ENCODE measurements at places on chromosomes 6 and 20.

GRCh38 chr6:13689511-13690256 lies 22.0 kb downstream of the RANBP9 start:
- ATAC-seq: no peak

- ATAC-seq: no peak
Measured at GRCh38 chr20:19714579-19714840, 43.5 kb upstream of the RIN2 start.

GRCh38 chr6:2737885-2738284 lies 12.8 kb downstream of the MYLK4 start:
- ATAC-seq: no peak

GRCh38 chr6:13573669-13574110 lies 711 bp upstream of the SIRT5 start:
- ATAC-seq: no peak

GRCh38 chr6:93447874-93448273 lies 28.5 kb upstream of the EPHA7 start:
- ATAC-seq: no peak

DNA sequence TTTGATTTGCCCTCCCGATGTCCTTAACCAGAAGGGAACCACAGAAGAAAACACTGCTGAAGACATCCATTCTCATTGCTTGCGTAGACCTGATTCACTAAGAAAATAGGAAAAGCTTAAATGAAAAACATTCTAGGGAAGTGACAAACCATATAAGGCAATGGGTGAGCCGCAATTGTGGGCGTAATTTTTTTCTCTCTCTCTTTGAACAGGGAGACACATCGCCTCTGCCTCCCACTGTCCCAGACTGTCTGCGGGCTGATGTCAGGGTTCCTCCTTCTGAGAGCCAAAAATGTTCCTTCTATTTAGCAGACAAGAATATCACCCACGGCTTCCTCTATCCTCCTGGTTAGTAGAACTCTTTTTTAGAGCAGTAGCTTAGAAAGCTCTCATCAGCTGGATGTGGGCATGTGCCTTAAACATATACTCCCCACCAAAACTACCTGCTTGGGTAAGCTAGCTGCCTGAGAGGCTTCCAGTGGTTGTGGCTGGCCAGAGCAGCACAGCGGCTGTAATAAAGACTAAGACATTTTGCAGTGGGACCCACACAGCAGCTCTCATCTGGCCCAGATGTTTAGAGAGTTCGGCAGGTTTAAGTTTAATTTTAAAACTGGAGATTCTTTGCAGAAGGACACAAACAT lies 22.7 kb upstream of the CTAGE9 start:
- ATAC-seq: no peak

DNA sequence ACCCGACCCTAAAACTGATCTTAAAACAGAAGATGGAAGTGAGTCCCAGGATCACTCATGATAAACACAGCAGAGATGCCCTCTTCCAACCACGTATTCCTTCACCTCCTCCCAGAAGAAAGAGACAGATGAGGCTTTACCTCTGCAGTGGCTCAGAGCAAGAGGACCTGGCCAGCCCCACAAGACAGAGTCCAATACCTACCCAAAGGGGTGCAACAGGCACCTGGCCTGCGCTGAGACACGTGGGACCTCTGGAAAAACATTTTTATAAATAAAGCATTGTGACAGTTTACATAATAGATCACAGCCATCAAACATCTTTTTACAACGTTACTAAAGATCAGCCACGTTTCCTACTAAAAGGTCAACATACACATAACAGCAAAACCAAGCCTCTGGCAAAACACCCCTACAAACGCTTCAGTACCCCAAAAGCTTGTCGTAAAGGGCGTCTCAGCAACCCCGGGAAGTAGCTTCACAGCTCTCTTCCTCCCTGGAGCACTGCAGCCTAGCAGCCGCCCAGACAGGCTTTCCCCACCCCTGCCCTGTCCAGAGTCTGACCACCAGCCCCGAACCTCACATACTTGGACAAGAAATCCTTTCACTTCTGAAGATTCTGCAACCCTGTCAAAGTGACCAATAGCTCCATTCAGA lies 2.9 kb downstream of the TAF4 start:
- no peak for ATAC-seq

DNA sequence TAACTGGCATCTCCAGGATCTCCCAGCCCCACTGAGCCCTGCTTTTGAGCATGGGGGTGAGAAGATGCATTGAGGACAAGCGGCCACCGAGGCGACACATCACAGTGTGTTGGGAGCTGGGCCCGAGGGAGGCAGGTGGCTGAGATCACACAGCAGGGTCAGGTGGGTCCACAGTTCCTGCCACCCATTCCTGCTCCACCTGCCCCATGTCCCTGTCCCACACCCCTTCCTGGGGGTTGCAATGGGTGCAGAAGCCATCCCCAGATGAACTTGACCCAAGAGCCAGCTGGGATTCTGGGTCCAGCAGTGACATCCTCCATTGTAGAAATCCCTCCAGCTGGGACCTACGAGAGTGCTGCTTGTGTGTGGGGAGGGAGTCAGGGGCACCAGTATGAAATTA lies 1.0 kb downstream of the TGM2 start:
- no peak for ATAC-seq

DNA sequence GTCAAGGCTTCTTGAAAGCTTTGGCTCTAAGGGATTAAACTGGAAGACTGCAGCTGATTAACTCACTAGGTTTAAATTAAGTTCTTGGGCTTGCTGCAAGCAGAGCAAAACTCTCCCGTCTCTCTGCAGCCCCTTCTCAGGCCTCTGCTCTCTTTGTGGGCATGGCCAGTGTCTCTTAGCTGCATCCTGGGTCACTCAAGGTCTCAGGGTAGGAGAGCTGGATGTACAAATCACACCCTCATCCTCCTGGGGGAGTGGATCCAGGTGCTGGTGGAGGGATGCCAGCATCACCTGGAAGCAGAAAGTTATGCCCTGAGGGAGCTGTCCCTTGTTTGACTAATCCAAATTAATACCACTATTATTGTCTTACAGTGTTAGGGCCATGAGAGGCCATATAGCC lies 35.8 kb downstream of the GCM1 start:
- no peak for ATAC-seq

GRCh38 chr6:109714166-109714565 lies 23.1 kb downstream of the FIG4 start:
- no peak for ATAC-seq

GRCh38 chr20:4014031-4014474 lies 1.3 kb downstream of the RNF24 start:
- ATAC-seq: peak; percentile 16

DNA sequence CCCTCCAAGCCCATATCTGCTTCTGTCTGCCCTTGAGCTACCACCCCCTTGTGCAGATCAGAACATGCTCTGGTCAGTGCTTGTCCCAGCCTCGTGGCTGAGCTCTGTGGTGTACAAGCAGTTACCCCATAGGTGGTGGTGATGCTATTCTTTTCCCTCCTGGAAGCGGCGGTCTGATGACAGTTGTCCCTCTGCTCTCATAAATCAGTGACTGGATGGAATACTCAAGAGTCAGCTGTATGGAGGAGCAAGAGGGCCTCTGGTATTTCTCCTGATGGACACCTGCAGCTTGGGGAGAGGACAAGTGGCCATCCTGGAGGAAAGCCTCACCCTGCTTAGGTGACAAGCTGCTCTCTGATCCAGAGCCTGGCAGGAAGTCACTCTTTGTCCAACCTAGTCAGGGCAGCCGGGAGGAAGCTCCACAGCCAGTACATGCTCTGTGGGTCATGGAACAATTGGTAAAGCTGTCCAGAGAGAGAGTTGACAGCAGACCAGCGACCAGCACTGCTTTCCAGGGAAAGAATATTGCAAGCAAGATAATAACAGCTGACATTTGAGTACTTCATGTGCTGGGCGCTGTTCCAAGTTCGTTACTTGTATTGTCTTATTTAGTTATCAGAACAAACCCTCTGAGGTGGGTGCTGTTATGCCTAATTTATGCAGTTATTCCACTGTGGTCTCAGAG lies 47.1 kb downstream of the SCAND1 start:
- no peak for ATAC-seq

DNA sequence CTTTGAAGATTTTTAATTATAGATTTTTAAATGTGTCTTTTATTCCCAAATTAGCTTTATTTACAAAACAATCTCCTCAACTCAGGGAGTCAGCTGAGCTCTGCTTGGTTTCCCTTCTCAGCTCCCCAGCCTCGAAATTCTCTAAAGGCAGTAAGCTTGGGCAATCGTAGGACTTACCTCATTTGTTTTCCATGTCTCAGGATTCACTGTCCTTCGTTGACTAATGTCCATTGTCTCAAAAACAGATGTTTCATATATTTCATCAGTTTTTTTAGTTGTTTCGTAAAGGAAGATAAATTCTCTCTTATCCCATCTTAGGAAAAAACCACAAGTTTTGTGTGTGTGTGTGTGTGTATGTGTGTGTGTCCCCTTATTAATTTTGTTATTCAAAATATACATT lies 102.2 kb upstream of the ADGRF1 start:
- no peak for ATAC-seq

- ATAC-seq: no peak
Measured at GRCh38 chr6:8382434-8382833, 52.9 kb downstream of the SLC35B3 start.

- no peak for ATAC-seq
Measured at GRCh38 chr20:3784216-3784853, 2.2 kb downstream of the CENPB start.

DNA sequence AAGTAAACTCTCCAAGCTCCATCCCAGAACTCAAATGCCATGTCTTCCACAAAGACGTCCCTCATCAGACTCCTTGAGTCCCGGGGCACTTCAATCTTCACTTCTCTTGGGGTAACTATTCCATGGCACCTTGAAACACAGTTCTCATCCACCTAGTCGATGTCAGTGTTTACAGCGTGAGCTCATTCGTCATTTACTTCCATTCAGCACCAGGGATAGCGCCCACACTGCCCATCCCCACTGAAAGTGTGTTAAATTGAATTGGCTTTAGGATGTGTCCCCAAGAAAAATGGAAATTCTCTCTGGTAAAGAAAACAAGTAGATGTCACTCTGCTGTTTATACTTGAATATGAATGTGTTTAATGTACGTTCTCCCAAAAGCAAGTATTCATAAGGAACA lies 31.3 kb downstream of the KCNK15 start:
- ATAC-seq: peak; percentile 28

DNA sequence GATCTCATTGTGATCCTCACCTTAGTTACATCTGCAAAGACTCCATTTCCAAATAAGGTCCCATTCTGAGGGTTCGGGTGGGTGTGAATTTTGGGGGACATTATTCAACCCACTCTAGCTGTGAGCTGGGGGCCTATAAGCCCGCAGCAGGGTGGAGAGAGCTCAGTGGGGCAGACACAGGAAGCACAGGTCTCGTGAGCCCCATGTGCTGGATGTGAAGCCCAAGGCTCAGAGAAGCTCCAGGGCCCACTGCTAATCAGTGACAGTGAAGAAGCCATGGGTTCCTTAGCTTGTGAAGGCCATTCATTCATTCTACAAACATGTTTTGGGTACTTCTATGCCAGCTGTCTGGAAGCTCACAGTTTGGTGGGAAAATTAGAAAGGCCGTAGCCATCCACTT lies 47.5 kb downstream of the CHMP4B start:
- no peak for ATAC-seq

GRCh38 chr20:21315138-21315537 lies 12.0 kb downstream of the XRN2 start:
- no peak for ATAC-seq

GRCh38 chr20:42634156-42634555 lies 555.5 kb downstream of the PTPRT start:
- no peak for ATAC-seq

- no peak for ATAC-seq
Measured at GRCh38 chr6:99013661-99014060, 65.9 kb upstream of the FBXL4 start.

GRCh38 chr6:157754351-157754750 lies 68.7 kb upstream of the SNX9 start:
- no peak for ATAC-seq

- ATAC-seq: no peak
Measured at GRCh38 chr20:42338294-42339201, 720.4 kb upstream of the CHD6 start.

DNA sequence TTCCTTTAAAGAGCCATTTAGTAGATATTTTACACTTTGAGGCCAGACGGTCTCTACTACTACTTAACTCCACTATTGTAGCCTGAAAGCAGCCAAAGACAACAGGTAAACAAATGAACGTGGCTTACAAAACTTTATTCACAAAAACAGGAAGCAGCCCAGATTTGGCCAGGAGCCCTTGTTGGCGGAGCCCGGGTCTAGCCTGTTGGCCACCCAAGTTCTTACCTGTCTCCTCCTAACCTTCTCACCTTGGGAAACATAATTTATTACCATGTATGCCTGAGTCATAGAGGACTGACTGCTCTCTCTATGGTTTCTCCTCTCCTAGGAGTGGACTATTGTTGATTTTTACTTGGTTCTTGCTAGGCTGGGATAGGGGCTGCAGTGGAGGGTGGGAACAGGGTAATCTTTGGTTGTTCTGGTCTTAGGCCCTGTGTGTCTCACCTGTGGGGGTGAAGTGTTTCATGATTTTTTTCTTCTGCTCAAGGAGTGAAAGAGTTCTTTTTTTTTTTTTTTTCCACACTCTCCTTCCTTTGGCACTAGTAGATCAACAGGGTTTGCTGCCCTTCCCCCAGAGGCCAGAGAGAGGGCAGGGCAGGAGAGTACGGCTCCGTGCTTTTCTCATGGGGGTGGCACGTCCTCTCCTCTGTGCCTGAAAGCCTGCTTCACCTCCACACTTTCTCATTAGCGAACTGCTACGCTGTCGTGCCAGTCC lies 90.0 kb downstream of the RPP40 start:
- peak; percentile 11 for ATAC-seq

DNA sequence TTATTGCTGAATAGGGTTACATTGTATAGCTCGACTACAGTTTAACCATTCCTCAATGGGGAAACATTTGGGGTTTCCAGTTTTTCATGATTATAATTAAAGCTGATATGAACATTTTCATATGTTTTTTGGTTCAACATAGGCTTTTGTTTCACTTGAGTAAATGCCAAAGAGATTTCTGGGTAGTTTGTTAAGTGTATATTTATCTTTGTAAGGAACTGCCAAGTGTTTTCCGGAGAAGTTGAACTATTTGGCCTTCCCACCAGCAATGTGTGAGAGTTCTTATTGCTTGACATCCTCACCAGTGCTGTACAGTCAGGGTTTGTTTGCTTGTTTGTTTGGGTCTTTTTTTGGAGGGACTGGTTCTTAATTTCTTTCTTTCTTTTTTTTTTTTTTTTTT lies 83.7 kb upstream of the RALY start:
- no peak for ATAC-seq

DNA sequence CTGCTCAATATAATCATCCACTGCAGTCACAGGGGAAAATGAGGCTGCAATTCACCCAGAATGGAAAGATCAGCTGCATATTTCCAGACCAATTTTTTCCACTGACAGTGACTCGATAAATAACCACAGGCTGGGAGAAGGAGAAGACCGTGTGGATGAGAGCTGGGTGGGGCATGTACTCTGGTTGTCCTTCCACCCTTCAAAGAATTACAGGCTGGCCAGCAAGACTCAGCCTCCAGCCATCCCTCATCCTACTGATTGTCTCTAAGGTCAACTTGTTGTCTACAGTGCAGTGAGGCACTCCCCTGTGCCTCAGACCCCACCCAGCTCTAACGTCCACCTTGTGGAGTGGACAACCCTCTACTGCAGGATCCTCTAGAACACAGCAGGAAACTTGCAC lies 14.5 kb upstream of the MAS1 start:
- no peak for ATAC-seq

- no peak for ATAC-seq
Measured at GRCh38 chr20:61185841-61186601, 66.0 kb upstream of the CDH4 start.
